Foreskin melanocyte (primary cell): ENCODE measurements at places on chromosomes 7 and 10.
A peak's percentile ranks its signal among the peaks of the same experiment; 100 is the strongest.

DNA sequence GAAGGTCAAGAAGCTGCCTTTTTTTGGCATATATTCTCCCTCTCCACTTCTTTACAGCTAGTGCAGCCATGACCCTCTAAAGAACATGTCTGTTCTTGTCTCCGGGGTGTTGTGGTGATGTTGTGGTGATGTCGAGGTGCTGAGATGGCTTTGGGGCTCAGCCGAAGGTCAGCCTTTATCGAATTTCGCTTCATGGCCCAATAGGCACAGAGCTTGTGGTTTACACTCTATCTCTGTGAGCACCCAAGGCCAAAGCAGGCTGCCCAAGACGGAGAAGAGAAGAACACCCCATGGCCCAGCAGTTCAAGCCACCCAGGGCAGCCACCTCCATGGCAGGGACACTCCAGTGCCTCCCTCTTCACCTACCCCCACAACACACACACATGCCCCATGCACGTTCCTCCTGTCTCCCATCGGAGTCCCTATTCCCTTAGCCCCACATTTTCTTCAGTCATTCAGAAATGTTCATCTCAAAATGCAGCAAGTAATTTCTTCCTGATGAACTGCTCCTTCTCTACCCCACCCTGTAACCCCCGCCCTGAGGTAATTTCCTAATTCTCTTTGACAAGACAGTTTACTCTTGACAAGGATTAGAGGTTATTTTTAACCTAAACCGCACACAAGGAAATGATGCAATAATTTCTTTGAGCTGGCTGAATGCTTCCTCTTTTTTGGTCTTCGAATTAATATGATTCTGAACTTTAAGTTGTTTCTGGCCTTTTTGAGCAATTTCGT, 18.6 kb upstream of the ADRB1 start:
- DNase-seq: no peak

DNA sequence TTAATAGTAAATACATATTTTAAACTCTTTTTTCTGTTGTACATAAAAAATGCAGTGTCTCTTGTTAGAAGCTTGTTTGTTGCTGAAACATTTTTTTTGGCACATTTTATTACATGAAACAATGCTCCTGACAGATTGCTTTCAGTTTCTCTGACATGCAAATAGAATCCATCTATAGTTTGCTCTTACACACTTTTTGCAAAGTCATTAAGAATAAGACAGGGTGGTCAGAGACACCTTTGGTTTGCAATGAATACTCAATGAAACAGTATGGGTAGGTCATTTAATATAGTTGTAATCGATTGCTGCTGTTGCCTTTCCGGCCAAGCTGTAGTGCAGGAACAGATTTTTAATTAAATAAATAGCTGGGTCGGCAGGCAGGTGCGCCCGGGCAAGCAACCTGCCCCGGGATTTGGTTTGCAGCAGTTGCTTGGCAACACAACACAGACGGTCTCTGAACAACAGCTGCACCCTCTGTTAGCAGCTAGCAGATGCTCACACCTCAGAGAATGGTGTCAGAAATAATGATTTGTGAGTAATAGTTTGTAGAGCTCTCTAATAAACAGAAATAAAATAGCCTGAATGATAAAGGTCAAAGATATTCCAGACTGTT, 115.7 kb upstream of the CACNA2D1 start:
- no peak for DNase-seq

DNA sequence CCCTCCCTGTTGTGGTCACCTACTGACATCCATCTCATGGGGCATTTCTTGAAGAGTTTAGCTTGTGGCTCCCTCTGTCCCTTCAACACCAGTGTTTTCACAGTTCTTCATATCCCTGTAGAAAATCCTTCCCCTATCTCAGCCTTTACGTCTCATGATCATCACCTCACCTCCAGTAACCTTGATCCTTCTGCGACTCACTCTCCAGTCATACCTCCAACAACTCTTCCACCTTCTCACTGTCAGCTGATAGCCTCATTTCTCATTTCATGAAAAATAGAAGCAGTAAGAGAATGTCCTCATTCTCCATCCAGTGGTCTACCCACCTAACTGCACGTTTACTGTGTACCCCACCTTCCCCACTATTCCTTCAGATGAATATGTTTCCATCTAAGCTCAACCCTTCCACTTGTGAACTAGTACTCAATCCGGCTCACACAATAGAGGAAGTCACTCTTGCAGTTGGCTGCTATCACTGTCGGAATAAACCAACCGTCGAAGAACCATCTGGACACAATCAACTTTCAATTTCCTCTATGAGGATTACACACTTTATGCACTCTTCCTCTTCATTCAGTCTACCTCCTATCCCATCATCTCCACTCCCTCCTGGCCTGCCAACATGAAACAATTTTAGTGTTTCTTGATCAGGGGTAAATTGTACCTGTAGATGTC, 256.0 kb downstream of the AHR start:
- DNase-seq: no peak

DNA sequence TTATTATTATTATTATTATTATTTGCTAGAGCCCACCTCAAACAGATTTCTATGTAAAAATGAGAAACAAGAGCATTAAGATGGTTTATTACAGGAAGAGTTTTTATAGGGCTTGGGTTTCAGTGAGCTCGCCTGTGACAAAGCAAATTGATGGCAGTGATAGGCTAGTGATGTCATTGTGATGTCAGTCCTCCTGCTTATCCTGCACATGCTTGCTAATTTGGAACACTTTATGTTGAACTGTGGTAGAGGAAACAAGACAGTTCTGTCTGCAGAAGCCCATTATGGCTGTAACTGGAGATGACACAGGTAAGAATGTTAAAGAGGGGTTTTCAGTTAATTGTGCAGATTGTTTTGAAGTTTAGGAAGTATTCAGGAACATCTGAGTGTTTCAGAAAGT, 68.3 kb downstream of the CREM start:
- DNase-seq: peak; percentile 31

DNA sequence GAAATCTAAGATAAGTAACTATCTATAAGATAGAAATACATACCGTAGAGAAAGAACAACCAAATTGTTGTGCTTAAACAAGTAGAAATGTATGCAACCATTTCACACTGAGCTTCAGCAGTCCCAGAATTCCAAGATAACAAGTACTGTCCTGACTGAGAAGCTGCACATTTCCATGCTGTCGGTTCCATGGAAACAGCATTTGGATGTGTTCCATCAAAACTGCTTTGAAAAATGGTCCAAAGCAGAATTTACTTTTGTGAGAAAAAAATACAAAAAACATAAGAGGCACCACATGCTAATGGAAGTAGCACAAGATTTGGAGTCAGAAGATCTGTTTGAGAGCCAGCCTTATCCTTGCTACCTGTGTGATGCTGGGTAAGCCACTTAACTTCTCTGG, 92.6 kb downstream of the MTERF1 start:
- no peak for DNase-seq
